ENCODE measurements at places on chromosomes 12 and 14. TPM values are rescaled to one million over a fixed set of nuclear protein-coding genes. Genes with fewer than 3 reads are reported as not detected.

- no peak for ATAC-seq
These were observed 275.7 kb downstream of the DAD1 start for GRCh38 chr14:22313172-22313801.

GRCh38 chr12:131636940-131637750 is 73.7 kb upstream of the SFSWAP start:
- ATAC-seq = no peak

The CCDC85C gene
- total RNA-seq = 3.4 TPM

DNA sequence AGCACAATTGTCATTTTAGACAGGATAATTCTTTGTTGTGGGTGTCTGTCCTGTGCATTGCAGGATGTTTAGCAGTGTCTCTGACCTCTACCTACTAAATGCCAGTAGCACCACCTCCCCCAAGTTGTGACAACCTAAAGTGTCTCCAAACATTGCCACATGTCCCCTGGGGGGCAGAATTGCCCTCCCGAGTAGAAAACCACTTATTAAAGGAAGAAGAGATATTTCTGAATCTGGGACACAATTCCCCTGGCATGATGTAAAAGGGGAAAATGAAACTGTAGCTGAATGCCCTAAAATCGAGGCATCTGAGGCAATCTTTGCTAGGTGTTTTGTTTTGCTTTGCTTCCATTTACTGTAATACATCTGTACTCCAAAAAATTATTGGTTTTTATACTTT is 116.8 kb upstream of the NAP1L1 start:
- ATAC-seq = no peak

- no peak for ATAC-seq
These were observed 51.0 kb downstream of the MAGOHB start for GRCh38 chr12:10562306-10562933.

The RNASE1 gene
- total RNA-seq = not detected

Data from activated T-helper 17 cell treated with anti-CD3 and anti-CD28 coated beads, Interleukin-2, amount 50 U/mL, for 72 hours (primary cell).